Uterine smooth muscle cell (primary cell): ENCODE measurements at places on chromosomes 11 and 22. TPM values are rescaled to one million over a fixed set of nuclear protein-coding genes. Genes with fewer than 3 reads are reported as not detected.

The ROBO4 gene
- 1.1 and 3.0 TPM in 2 replicates for total RNA-seq

The GDPD4 gene
- total RNA-seq, result not detected in 2 replicates

The HEPN1 gene
- not detected in 2 replicates for total RNA-seq

The ST14 gene
- total RNA-seq, result under 0.01 TPM in 1 of 2 replicates, not detected in the other

The EMID1 gene
- total RNA-seq, result not detected in 2 replicates

The SCT gene
- total RNA-seq, result not detected in 2 replicates

The FGF4 gene
- total RNA-seq, result not detected in 2 replicates

The ANO3 gene
- total RNA-seq, result 1.00 and 1.2 TPM in 2 replicates

The ZP1 gene
- total RNA-seq, result 0.12 TPM in 1 of 2 replicates, not detected in the other
